ENCODE measurements at places on chromosomes 2 and 18.

GRCh38 chr2:224598678-224599077 lies 13.5 kb upstream of the CUL3 start:
- no peak for DNase-seq

GRCh38 chr2:101150306-101151145 lies 656 bp downstream of the TBC1D8 start:
- DNase-seq, result peak; percentile 29

DNA sequence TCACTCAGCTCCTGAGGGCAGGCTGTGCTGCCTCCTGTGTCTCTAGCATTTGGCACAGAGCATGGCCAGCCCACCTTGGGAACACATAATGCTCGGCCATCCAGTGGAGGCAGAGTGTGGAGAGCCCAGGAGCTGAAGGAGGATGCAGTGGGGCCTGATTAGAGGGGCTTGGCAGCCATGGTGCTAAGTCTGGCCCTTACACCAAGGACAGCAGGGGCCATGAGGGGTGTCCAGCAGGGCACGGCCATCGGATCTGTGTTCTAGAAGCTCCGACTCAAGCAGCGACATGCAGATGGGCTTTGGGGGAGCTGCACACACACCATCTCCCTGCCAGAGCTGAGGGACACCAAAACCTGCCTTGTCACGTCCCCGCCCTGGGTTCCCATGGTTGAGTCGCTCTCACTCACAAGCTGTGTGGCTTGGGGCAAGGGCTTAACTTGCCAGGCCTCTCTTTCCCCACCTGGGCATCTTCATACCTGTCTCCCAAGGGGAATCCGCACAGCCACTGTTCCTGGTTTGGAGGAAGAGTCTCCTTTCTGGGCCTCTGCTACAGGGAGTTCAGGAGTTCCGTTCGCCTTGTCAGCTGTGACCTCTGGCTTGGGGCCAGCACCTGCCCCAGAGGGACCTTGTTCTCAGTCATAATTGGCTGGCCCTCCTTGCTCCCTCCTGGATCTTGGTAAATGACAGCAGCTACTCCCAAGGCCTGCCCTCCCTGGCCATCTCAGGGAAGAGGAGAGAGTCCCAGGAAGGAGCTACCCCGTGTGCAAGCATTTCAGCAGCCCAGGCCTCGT lies 1.3 kb upstream of the TOGARAM2 start:
- no peak for DNase-seq

DNA sequence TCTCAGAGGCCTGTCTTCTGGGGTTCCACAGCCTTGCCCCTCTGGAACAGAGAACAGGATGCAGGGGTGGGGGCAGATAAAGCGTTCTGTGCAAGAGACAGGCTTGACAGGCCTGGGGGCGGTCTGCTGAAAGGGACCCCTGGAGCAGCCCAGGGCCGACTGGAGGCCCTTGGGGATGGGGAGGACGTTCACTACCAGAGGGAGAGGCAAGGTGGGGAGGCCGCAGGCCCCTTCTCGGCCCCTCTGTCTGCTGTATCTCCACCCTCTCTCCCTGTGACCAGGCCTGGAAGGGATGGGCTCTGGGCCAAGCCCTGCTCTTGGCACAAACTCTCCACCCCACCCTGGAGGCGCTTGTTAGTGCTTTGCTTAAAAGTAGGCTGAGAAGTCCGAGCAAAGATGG lies 27.3 kb upstream of the INHBB start:
- no peak for DNase-seq

- no peak for DNase-seq
Measured at GRCh38 chr2:29044459-29044858, 29.9 kb downstream of the PCARE start.

DNA sequence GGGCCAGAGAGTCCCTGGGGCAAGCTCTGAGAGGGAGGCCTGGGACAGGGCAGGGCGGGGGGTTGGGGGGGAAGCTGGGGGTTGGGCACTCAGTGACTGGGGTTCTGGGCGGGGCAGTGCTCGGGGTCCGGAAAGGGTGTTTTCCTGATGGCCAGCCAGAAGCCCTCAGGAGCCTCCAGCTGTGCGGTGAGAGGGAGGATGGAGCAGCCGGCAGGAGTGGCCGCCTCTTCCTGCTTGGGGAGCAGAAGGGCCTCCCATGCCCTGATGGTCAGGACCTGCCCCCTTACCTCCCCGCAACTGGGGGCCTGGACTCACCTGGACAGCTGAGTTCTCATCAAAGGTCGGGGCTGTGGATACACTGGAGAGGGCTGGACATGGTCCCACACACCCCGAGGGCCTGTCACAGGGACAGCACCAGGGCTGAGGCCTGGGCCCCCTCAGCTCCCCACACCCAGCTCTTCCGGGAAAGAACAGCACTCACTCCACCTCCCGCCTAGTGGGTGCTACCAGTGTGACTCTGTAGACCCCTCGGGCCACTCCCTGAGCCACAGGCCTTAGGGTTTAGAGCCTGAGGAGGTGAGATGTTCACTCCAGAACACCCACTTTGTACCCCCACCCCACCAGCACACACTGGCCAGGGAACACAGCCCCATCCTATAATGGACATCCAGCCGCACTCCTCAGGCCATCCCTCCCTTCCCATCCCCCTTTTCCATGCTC lies 6.7 kb downstream of the SFTPB start:
- DNase-seq, result no peak

GRCh38 chr2:109185821-109186570 lies 57.0 kb downstream of the SH3RF3 start:
- no peak for DNase-seq

GRCh38 chr2:203743441-203743981 lies 37.1 kb downstream of the CD28 start:
- DNase-seq, result no peak

- no peak for DNase-seq
Measured at GRCh38 chr2:126750506-126750905, 94.5 kb downstream of the GYPC start.

DNA sequence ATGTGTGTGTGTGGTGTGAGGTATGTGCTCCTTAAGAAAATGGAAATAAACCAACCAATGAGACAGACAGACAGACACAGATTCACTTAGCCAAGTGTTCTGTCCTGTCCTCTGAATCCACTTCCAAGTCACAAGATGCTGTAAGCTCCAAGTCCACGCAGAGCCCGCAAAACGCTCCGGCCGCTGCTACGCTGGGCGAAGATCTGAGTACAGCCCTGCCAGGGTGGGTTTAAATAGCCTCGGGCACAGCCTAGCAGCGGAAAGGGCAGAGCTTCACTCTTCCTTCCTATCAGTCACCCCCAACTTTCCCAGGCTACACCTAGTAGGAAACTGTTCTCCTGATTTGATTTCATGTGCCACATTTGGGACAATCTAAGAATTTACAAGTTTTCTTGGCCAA lies 121.2 kb upstream of the ANKRD30BL start:
- DNase-seq, result no peak

GRCh38 chr2:177881008-177881747 lies 191.4 kb downstream of the PDE11A start:
- DNase-seq, result no peak

- DNase-seq, result peak; percentile 28
Measured at GRCh38 chr2:162261032-162261945, 18.0 kb upstream of the FAP start.

DNA sequence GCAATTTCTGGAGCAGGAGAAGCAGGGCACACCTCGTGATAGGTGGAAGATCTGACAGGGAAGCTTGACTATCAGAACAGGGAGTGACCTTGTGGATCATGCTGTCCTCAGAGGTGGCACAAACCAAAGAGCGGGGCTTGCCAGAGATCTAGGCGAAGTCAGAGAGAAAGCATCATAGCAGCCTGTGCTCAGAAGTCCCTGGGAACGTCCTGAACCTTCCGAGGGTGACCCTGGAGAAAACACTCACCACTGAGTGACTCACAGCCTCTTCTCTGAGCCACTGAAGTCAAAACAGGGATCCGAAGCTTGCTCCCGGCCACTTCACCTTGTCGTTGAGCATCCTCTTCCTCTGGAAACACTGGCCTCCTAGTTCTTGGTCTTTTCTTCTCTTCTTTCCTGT lies 56.7 kb downstream of the IL1R2 start:
- no peak for DNase-seq

DNA sequence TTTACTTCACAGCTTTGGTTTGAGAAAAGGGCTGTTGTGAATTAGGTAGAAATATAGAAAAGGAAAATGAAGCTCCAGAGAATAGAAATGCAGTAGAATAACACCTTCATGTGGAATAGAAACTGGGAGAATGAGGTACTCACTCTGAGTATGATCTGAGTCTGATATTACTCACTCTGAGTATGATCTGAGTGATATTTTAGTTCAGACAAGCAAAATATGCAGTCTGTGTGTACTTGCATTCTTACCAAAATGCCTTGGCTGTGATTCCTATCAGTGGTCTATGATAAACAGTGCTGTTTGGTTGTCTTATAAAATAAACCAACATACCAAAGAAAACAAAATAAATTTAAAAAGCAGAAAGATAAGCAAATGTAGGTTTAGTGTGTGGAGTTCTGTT lies 487.6 kb downstream of the THSD7B start:
- no peak for DNase-seq

DNA sequence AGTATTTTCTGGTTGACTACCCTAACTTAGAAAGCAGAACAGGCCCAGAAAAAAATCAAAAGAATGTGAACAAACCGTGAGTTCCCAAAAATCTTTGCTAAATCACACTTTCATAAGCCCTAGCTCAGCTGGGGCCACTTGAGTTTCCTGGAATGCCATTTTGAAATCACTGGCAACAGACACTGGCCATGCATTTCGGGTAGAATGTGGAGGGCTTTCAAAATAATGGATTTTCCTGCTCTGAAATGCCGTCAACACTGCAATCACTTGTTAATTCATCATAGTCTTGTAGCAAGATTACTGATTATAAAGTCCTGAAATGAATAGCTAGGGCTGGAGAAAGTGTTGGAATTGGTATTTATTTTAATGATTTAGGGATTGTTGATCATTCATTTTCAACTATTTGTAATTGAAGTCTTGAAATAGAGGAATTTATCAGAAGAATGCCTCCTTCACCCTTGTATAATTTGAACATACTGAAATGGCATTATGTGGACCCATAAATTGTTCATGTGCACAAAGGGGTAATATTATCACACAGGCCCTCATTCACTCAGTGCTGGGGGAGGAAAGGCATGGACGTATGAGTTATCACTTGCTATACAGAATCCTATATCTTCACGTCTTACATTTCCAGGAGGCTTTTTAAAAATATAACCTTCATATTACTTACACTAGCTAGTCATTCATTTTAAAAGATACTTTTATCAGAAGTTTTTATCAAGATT lies 134.8 kb downstream of the DTNA start:
- DNase-seq, result no peak

DNA sequence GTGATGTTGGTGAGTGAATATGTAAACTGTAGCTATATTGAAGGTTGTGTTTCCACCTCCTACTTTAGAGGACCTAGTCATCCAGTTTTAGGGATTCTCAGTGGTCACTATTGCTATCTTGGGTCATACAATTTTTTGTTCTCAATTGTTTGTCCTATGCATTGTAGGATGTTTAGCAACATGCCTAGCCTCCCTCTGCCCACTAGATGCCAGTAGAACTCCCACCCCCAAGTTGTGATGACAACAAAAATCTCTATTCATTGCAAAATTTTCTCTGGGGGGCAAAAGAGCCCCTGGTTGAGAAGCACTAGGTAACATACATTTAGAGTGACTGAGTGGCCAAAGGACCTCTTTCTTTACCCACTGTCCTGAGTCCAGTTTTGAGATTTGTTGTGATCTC lies 87.3 kb downstream of the LRRTM4 start:
- DNase-seq, result no peak

DNA sequence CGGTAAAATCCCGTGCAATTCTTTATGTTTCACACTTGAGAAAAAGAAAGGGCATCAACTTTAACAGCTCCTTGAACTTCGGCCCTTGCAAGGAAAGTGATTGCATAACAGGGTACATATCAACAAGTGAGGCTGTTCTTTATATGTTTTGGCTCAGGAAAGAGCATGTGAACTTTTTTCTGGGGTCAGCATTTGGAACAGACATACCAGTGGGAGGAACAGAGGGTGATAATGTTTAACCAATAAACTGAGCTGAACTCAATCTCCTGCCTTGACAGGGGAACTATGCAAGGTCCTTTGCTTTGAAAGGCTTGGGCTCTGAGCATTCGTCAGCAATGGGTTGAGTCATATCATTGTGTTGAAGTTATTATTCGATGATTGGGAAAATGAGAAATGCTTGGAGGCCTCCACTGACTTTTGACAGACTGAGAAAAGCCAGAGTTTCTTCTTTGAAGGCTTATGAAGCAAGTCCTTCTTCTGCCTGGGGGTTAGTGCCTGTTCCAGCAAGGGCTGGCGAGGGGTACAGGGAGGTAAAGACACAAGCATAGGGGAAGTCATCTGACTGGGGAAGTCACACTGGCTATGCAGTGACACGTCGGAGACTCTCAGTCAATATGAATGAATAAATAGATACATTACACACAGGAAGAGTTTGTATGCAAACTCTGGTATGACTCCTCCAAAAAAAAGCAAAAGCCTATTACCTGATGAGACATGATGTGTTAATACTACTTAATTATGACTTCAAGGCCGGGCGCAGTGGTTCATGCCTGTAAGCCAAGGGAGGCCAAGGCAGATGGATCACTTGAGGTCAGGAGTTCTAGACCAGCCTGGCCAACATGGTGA lies 57.2 kb downstream of the CYB5A start:
- no peak for DNase-seq

- DNase-seq, result no peak
Measured at GRCh38 chr2:239224199-239224570, 176.6 kb downstream of the HDAC4 start.

GRCh38 chr18:7770908-7771307 lies 203.8 kb downstream of the PTPRM start:
- no peak for DNase-seq

- no peak for DNase-seq
Measured at GRCh38 chr2:133097666-133098065, 427.7 kb upstream of the LYPD1 start.

GRCh38 chr2:213703406-213704098 lies 419.3 kb downstream of the SPAG16 start:
- no peak for DNase-seq

DNA sequence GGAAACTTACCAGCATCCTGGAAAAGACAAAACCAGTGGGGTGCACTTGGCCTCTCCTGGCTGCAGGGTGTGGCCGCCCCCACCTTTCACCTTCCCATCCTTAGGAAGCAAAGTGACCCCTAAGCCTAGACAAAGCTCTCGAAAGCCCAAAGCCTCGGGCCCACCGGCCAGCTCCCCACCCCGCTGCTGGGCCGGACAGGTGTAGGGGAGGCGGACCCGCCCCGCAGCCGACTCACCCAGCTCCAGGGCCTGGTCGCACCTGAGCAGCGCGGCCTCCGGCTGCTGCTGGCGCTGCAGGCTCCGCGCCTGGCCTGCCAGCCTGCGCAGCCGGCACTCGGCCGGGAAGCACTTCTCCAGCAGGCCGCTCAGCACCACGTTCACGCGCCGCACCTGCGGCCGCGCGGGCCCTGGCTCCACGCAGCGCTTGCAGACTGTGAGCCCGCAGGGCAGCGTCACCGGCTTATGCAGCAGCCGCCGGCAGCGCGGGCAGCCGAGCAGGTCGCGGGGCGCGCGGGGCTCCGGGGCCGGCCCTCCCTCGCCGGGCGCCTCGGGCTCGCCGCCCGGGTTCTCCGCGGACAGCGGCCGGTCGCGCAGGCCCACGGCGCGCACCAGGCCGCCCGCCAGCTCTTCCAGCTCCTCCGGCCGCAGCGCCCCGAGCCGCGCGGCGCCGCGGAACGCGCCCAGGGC lies 979 bp downstream of the LONRF2 start:
- peak; percentile 87 for DNase-seq

Data from common myeloid progenitor, CD34-positive (primary cell).